ENCODE measurements at places on chromosomes 5 and 9.

GRCh38 chr5:11062397-11062796, 301.4 kb upstream of the DAP start:
- DNase-seq: no peak

GRCh38 chr9:133483611-133484010, 4.7 kb upstream of the SLC2A6 start:
- no peak for DNase-seq

GRCh38 chr9:4292781-4293180, 7.1 kb downstream of the GLIS3 start:
- DNase-seq: no peak

DNA sequence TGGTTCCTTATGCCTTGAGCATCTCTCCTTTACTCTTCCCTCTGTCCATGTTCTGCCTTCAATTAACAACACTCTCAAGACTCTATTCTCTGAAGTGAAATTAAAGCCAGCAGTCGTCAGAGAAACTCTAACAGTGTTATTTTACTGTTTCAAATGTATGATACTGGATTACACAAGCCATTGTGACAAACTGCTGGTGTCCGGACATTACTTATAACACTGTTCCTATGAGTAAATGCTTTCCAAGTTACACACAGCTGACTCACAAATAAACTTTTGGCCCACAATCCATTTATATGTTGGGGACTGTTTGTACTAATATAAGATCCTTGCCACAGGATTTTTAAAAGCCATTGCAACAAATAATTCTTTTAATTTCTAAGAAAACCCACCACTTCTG, 63.2 kb upstream of the GHR start:
- DNase-seq: no peak

All from MV-4-11 (cell line).